ENCODE measurements at places on chromosomes 7 and 10. TPM values are rescaled to one million over a fixed set of nuclear protein-coding genes. Genes with fewer than 3 reads are reported as not detected.

Gene RSU1
- total RNA-seq: 28.3 TPM

Gene RELN
- total RNA-seq: 0.33 TPM

Gene NOD1
- total RNA-seq: 4.6 TPM

Gene C10orf143
- 1.3 TPM for total RNA-seq

DNA sequence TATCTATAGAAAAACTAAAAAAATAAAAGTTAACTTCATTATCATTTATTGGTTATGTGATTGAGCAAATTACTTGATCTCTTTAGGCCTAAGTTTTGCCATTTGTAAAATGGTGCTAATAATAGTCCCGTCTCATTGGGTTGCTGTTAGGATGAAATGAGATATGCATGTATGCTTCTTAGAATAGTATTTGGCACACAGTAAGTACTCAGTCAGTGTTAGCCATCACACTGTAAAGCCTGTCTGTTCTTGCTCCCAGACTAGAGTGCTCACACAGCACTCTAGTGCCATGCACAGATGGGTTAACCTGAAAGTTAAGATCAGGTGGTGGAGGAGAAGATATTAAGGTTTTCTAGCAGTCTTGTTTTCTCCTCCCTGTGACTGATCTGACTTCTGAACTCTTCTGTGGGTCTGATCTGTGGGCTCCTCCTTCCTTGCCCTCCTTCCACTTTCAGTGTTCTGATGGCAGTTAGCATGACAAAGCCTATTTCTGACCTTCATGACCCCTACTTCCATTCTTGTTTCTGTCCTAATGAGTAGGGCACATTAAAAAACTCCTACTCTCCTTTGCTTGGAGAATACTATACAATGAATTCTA lies 167.5 kb downstream of the RNLS start:
- H3K27me3 ChIP-seq: no peaks in the 10 kb centered on the region
- no peak for DNase-seq
- no peaks in the 10 kb centered on the region for H3K4me1 ChIP-seq
- no peak overlapping the region for H3K4me3 ChIP-seq
- H3K36me3 ChIP-seq: no peaks in the 10 kb centered on the region
- H3K27ac ChIP-seq: no peak overlapping the region

DNA sequence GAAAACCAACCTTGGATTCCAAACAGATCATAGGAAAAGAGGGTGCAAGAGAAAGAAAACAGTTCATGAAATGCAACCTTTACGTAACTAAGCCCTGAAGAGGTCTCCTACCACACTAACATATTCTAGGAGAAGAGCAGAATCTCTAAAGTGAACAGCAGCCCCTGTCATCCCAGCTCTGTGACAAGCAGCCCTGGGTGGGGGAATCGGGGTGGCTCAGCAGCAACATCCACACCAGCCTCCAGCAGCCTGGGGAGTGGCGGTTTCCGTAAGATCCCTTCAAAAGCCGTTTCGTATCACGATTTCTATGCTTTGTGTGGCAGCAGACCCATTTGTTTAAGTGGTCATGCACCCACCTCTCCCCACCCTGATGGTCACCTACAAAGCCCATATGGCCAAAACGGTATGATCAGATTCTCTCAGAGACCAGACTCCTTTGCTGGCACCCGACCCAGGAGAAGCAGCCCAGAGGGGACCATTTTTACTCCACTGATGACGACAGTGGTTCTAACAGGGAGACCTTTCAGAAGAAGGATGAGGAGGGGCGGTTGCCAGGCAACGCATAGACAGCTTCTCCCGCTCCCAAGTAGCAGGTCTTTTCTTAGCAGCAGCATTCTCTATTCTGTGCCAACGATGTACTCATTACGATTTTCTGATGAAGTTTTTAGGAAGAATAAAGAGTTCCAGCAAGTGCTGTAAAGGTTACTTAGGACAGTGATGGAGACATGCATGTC lies 300.6 kb downstream of the DNAJB6 start:
- DNase-seq: no peak
- no peaks in the 10 kb centered on the region for H3K4me1 ChIP-seq
- H3K4me3 ChIP-seq: no peak overlapping the region

Measured in body of pancreas (tissue), 4 donors.